ENCODE measurements at places on chromosomes 2 and 18.

- no peak for DNase-seq
Measured at GRCh38 chr18:286515-287310, 18.9 kb upstream of the THOC1 start.

- DNase-seq: no peak
Measured at GRCh38 chr2:230868161-230868946, 3.6 kb downstream of the ITM2C start.

GRCh38 chr2:109398366-109399015 is 215.3 kb downstream of the SEPTIN10 start:
- no peak for DNase-seq

- no peak for DNase-seq
Measured at GRCh38 chr2:109318949-109319342, 189.9 kb downstream of the SH3RF3 start.

DNA sequence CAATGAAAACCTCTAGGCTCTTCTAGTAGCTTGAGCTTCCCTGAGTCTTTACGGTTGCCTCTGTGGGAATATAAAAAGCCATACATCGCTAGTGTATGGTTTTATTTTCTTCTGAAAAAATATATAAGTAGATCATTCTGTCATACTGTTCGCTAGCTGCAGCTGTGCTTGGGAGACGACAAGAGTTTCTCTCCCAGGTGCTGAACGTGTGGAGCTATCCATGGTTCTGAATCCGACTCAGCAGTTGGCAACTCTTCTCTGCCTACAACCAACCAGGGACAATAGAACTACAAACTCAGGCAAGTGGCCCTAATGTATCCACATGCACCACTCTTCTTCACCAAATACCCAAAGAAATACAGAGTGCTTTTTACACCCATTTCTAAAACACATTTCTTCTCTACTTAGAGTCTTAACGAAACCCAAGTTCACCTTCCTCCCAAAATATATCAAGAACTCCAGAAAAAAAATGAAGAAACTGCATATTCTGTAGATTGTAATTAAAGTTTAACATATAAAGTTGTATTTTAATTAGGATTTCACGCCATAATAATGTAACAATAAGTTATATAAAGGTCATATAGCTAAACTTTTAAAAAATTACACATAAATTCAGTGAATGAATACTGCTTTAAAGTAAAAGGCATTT is 2.2 kb upstream of the KCNH7 start:
- DNase-seq: peak; percentile 67

- no peak for DNase-seq
Measured at GRCh38 chr18:30469091-30469490, 573.5 kb downstream of the DSC3 start.

GRCh38 chr2:140234116-140234515 is 1453.9 kb upstream of the NXPH2 start:
- no peak for DNase-seq

DNA sequence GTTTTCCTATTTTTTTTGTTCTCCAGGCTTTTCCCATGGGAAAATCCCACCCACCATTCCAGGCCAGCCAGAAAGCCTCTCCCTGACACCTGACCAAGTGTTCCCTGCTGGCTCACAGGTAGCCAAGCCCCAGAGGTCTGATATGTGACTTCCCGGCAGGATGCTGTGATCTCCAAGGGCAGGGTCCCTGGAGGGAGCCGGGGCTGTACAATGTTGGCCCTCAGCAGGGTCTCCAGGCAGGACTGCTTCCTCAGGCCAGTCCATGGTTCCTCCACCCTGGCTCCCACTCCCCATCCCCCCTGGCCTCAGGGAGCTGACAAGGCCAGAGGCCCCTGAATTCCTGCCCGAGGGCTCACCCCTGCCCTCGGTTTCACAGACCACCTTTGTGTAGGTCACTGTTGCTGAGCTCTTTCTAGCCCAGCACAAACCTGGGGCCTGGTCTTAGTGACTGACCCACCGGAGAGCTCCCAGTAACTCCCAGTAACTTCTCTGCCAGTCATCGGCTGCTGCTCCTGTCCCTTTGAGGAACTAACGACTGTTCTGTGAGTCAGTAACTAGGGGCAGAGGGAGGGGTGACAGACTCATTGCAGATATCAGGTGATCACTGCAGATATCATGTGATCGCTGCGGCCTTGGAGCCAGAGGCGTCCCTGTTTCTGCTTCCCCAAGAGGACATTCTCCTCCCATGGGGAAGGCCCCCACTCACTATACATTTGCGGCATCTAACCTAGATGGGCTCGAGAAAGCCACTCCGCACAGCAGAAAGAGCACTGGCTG is 38.7 kb downstream of the SDC1 start:
- peak; percentile 51 for DNase-seq

GRCh38 chr2:34474646-34475045 is 875.5 kb upstream of the FAM98A start:
- no peak for DNase-seq

- DNase-seq: no peak
Measured at GRCh38 chr2:233117351-233117750, 57.2 kb downstream of the INPP5D start.

GRCh38 chr2:223723954-223724411 is 113.4 kb downstream of the AP1S3 start:
- DNase-seq: no peak

DNA sequence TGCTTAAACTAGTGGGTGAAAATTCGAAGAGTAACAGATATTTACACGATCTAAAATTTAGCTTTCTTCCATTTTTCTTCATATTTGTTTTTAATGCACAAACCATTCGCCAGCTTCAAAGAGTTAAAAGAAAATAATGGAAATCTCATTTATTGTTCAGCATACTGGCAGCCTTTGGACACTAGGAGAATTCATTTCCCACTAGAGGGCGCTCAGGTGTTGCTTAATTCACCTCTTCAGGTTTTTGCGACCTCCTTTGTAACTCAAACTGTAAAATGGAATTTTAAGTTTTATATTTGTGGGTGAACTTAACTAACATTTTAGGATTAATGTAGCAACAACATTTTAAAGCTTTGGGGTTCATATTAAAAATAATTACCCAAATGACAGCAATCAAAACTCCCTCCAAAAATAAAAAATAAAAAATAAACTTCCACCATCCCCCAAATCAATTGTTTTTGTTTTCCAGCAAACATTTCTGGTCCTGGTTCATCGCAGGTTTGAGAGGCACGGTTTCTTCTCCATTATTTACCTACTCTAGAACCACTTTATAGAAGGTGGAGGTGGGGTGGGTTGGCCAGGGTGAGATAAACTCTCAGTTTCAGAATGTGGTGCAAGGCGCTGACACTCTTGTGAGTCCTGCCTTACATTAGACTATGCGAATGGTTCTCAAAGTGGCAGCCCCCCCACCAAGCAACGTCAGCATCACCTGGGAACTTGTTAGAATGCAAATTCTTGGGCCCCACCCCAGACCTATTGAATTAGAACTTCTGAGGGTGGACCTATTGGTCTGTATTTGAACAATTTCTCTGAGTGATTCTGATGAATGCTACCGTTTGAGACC is 24.7 kb upstream of the PNPT1 start:
- DNase-seq: peak; percentile 66

GRCh38 chr2:100067784-100068183 is 74.6 kb downstream of the AFF3 start:
- DNase-seq: no peak

DNA sequence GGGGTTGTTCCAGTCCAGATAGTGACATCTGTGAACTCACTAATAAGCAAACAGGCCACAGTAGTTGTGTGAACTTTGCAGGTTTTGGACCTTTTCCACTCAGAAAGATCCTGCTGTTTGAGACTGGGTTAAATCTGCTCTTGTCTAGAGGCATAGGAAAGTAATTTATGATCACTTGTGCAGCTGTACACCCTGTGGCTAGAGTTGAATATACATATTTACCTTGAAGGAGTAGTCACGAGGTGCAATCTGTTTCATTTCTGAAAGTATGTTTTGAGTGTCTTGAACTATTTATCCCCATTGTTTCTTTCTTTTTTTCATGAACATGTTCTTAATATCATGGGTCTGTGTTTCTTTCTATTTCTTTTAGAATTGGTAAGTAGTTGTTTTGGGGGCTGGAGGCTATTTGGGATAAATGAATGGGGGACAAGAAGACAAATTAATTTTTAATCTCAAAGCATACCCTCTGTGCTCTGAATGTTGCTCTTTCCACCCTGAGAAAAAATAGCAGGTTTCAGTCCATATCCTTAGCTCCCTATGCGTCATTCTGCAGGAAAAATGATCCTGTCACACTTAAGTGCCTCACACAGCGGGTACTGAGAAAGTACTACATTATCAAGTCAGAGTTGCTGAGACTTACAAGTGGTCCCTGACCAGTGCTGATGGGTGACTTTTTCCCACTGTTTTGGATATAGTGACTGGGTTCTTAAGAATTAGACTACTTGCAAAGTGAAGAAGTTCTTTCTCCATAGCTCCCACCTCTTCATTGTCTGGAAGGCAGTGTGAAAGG is 28.2 kb downstream of the DCC start:
- DNase-seq: no peak

DNA sequence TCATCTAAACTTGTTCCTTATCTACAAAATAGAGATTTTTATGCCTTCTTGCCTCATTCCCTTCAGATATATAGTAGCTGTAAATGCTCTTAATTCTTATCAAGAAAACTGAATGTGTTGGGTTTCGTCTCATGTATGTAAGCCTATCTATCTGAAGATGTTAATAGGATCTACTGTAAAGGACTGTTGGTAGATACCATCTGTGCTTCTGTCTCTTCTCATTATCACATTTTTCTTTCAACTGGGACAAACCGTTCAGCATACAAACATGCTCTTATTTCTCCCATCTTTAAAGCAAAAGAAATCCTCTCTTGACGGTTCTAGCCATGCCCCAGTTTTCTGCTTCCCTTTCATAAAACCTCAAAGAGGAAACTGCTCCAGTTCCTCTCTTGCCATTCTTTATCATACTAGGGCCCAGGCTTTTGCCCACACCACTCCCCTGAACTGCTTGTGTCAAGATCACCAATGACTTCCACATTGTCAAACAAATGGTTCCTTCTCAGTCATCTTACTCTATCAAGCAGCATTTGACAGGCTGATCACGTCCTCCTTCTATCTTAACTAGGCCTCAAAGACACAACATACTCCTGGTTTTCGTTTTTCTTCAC is 88.7 kb downstream of the ARHGEF33 start:
- DNase-seq: no peak

GRCh38 chr2:64164629-64165028 is 20.4 kb upstream of the PELI1 start:
- no peak for DNase-seq

DNA sequence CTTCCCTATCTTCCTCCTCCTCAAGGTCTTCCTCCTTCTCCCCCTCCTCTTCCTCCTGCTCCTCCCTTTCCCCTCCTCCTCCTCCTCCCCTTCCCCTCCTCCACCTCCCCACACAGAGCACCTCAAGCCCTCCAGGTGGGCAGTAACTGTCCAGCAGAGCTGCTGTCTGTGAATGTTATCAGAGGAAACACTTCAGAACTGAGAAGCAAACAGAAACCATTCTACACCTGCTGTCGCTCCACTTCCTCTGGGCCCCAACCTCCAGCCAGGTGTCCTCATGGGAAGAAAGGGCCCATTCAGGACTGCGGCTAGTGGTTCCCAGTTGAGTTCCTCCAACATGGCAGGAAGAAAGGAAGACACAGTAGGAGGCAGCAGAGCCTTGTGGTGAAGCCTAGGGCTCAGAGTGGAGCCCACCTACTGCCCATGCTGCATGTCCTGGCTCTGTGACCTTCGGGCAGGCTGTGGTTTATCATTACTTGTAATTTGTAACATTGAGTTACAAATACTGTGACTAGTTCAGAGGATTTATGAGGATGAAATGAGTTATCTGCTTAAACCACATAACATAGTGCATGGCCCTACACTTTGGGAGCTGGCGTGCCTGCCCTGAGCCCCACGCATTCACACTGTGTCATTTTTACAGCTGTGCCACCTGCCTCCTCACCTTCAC is 165.9 kb upstream of the ID2 start:
- no peak for DNase-seq

DNA sequence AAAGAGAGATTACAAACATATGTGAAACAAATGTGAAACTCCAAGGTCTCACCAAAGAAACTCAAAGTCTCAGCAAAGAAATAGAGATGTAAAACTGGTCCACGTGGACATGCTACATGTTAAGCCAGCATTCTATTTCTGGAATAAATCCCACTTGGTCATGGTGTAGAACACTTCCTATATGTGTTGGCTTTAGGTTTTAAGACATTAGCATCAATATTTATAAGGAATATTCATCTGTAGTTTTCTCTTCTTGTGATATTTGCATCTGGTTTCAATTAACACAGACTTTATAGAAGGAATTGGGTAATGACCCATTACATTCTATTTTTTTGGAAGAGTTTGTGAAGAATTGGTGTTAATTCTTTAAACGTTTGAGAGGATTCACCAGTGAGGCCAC is 133.1 kb downstream of the COPS8 start:
- DNase-seq: no peak

DNA sequence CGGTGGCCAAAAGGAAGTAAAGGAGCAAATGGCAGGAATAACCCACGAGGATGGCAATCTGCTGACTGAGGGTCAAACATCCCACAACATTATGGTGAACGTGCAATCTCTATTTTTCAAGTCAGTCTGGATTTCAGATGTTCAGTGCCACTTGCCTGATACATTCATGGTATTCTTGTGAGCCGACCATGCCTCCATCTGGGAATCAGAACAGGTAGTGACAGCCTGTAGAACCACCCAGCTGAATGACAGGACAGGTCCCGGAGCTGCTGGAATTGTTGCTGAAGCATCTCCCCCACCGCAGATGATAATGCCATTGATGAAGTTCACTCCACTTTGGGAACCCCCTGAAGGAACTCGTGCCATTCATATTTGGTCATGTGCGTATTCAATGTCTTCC is 123.2 kb downstream of the CAPN13 start:
- DNase-seq: no peak

GRCh38 chr2:21288299-21288698 is 164.5 kb downstream of the TDRD15 start:
- DNase-seq: peak; percentile 18

DNA sequence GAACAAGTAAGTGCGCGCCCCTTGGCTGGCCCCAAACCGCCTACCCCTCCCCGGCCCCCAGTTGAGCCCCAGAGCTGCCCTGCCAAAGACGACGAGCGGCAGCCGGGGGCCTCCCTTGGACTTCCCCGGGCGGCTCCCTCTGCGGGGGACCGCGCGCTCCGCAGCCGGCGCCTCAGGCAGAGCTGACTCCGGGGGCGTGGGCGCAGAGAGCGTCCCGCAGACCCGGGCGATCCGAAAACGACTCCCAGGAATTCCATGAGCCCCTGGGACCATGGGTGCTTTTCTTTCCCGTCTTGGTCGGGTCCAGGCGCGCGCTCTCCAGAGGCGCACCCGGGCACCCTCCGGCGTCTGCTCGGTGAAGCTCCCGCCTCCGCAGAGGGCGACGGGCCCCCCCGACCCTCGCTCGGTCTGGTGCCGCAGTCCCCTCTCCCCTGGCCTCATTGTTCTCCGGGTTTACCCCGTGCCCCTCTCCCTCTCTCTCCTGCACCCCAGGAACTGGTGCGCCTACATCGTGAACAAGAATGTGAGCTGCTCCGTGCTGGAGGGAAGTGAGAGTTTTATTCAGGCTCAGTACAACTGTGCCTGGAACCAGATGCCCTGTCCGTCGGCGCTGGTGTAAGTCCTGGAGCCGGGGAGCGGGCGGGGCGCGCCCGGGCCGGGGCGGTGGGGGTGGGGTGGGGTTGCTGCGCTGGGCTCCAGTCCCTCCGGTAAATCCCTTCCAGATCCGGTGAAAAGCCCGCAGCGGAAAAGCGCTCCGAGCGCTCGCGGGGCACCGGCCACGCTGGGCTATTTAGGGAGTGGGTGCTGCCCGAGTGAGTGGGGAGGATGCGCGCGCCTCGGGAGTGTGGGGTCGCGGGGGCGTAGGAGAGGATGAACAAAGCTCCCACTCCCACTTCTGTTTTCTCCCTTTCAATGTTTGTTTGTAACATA is 776 bp downstream of the EMILIN2 start:
- DNase-seq: peak; percentile 68

- DNase-seq: no peak
Measured at GRCh38 chr2:119536211-119536610, 8.0 kb upstream of the CFAP221 start.

- DNase-seq: no peak
Measured at GRCh38 chr2:66830881-66831280, 396.0 kb downstream of the MEIS1 start.
